ENCODE measurements at places on chromosomes 12 and 14. TPM values are rescaled to one million over a fixed set of nuclear protein-coding genes. Genes with fewer than 3 reads are reported as not detected.

Gene KRT75
- total RNA-seq: not detected

Gene TEX52
- total RNA-seq: not detected

Gene SYNDIG1L
- 1.0 TPM for total RNA-seq

- H3K4me1 ChIP-seq: no peaks in the 10 kb centered on the region
- H3K4me3 ChIP-seq: no peak overlapping the region
- no peak for DNase-seq
- H3K27ac ChIP-seq: peak overlapping the region; percentile 44
These were observed 370.2 kb downstream of the DPF3 start for GRCh38 chr14:72523424-72524294.

DNA sequence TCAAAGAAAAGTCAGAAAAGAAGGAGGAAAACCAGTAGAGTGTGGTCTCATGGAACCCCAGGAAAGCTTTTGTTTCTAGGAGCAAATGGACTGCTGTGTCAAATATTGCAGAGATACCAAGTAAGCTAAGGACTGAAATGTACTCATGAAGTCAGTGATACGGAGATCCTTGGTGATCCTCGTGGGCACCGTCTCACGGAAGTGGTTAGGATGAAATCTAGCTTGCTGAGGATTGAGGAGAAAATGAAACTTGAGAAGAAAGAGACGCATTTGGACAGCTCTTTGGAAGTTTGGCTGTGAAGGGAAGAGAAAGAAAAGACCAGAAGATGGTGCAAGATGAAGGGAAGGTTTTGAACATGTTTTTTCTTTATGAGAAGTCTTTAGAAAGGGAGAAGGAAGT is 104.0 kb upstream of the CCND2 start:
- H3K36me3 ChIP-seq: no peaks in the 10 kb centered on the region
- H3K4me3 ChIP-seq: no peak overlapping the region

GRCh38 chr14:52834440-52834842 is 43.0 kb upstream of the GNPNAT1 start:
- no peaks in the 10 kb centered on the region for H3K27me3 ChIP-seq
- DNase-seq: no peak
- H3K36me3 ChIP-seq: no peaks in the 10 kb centered on the region
- no peak overlapping the region for H3K27ac ChIP-seq

DNA sequence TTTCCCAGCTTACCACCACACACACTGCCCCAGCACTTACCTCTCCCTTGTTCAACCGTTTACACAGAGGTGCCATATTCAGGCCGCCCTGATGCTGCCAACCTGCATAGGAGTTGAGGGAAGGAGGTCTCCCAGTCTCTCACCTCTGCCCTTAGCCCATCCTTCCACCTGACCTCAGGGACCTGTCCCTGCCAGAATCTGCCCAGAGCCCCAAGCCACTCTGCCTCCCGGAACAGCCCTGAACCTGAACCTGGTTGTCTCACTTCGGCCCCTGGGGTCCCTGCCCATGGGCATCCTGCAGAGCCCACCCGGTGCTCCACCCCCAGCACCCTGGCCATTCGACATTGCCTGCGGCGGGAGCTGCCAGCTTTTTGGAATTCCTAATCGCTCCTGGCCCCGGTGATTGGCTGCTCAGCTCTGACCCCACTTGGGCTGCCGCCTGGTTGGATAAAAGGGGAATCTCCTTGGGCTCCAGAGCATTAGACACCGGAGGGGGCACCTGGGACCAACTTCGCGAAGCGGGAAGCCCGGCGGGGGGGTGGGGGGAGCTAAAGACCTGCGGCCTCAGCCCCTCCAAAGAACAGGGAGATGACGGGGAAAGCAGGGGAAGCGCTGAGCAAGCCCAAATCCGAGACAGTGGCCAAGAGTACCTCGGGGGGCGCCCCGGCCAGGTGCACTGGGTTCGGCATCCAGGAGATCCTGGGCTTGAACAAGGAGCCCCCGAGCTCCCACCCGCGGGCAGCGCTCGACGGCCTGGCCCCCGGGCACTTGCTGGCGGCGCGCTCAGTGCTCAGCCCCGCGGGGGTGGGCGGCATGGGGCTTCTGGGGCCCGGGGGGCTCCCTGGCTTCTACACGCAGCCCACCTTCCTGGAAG is at the start of gene VSX2:
Gene VSX2 (plus strand): TSS at position 476 of the 874 bp plus-strand sequence. CDS start 113 bp downstream, at position 589.
- no peak within 1 kb of the TSS for H3K27ac ChIP-seq
- no peaks in the 10 kb centered on the region for H3K36me3 ChIP-seq
- no peak for DNase-seq
- peaks cover 4% of the 10 kb centered on the region for H3K4me1 ChIP-seq

DNA sequence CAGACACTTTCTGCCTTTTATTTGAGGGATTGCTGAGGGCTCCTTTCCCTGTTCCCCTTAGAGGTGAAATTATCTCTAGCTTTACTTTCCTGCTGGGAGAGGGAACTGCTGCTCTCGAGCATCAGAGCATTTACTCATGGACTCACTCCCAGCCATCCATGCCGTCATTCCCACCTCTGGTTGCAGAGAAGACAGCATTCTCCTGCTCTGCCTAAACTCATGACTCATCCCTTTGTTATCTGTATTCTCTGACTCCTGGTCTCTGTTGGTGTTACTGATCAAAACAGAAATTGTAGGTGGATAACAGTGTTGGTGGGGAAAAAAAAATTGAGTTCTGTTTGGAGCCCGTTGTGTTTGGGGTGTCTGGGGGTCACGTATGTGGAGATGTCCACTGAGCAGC is 159.3 kb downstream of the TTC8 start:
- no peak for DNase-seq
- H3K4me3 ChIP-seq: no peak overlapping the region
- H3K36me3 ChIP-seq: no peaks in the 10 kb centered on the region
- no peaks in the 10 kb centered on the region for H3K27me3 ChIP-seq
- no peaks in the 10 kb centered on the region for H3K4me1 ChIP-seq
- no peak overlapping the region for H3K27ac ChIP-seq

DNA sequence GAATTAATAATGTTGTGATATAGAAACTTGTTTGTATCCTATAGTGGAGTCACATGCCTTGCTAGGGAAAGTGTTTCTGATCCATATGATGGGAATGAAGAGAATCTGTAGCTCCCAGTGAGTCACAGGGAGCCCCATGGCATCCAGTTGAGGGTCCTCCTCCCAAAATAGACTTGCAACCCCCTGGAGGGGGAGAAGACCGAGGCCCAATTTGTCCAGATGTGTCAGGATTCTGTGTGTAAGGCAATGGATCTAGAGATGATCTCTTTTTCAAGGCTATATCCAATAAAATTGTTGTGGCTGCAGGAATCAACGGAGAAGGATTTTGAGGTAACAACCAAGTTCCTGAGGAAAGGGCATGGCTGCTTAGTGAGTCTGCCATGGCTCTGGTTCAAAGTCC is 121.8 kb downstream of the BCL11B start:
- H3K4me3 ChIP-seq: no peak overlapping the region
- H3K27ac ChIP-seq: no peak overlapping the region
- no peaks in the 10 kb centered on the region for H3K36me3 ChIP-seq
- peaks cover 5% of the 10 kb centered on the region for H3K27me3 ChIP-seq
- no peak for DNase-seq

- H3K36me3 ChIP-seq: peaks cover 15% of the 10 kb centered on the region
- no peaks in the 10 kb centered on the region for H3K27me3 ChIP-seq
- no peak overlapping the region for H3K27ac ChIP-seq
- DNase-seq: no peak
These were observed 20.2 kb downstream of the UBE3B start for GRCh38 chr12:109497675-109498074.

Data from breast epithelium (tissue), 4 donors.